Adipocyte (in vitro differentiated cells): ENCODE measurements at places on chromosomes 5 and 9.
A peak's percentile ranks its signal among the peaks of the same experiment; 100 is the strongest.

GRCh38 chr5:5046680-5047502 is 93.2 kb upstream of the ADAMTS16 start:
- no peak for DNase-seq

DNA sequence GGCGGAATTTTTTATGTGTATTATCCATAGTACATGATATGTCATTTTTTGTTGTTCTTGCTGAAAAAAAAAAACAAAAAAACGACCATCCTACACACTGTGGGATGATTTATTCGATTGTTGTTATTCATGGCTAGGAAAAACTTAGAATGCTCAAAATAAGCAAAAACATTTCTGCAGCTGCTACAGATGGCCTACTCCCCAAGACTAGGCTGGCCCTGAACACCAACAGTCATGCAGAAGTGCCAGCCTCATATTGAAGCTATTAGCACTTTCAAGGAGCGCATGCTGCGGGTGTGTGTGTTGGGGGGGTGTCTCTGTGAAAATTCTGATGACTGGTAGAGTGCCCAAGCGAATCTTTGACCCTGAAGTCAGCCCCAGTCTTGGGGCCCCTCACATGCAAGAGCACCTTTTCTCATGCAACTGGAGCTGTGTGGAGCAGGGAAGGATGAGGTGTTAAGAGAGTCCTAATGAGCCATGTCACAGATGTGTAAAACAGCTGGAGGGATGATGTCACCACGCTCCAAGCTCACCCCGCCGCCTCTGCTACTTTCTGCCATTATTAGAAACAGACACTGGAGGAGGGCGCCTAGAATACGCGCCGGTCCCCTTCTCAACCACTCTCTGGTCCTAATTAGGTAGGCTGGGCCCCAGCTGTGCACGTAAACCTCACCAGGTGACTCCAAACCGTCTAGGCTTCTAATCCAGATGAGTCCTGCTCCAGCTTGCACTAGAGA is 61.0 kb upstream of the SMIM23 start:
- no peak for DNase-seq

- no peak for DNase-seq
Observed at GRCh38 chr9:117462861-117463260, 48.0 kb upstream of the ASTN2 start.

- DNase-seq = peak; percentile 44
Observed at GRCh38 chr5:117999939-118000549, 988.3 kb downstream of the DTWD2 start.

- DNase-seq = peak; percentile 85
Observed at GRCh38 chr5:173963182-173963838, 25.7 kb upstream of the C5orf47 start.

DNA sequence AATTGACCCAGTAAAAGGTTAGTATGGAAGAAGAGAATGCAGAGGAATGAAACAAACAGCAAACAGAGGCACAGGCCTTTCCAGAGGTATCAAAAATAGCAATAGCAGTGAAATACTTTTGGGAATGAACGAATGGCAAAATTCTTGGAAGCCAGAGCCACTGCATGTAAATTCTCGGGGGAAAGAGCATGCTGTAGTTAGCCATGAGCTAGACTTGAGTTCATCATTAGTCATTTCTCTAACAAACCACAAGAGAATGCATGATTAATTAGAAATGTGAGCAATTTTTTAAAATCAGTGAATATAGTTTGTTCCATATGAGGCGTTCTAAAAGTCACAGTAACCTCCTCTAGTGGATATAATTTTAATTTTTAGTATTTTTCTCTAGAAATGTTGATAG is 170.3 kb upstream of the PRR16 start:
- DNase-seq = peak; percentile 80

GRCh38 chr5:114363837-114364236 is 2.0 kb downstream of the KCNN2 start:
- no peak for DNase-seq

DNA sequence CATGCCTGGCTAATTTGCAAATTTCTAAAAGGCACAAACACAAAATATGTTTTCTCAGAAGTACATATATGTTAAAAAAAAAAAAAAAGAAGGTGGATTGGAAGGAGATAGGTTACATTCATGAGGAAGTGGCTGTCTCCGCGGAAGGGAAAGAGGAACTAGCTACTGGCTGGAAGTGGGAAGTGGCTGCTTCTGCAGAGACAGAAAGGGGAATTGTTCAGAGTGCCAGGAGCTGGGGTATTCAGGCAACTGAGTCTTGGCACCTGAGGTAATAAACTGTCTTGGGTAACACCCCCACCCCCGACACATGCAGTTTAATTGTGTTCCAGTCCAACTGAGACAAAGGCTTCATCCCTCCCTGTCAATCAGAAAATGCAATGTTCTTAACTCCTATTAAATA is 45.6 kb downstream of the S1PR3 start:
- DNase-seq = no peak

GRCh38 chr5:180072256-180072548 is 643 bp upstream of the RNF130 start:
- DNase-seq = no peak

- DNase-seq = no peak
Observed at GRCh38 chr9:98327249-98327561, 71.8 kb upstream of the TBC1D2 start.

DNA sequence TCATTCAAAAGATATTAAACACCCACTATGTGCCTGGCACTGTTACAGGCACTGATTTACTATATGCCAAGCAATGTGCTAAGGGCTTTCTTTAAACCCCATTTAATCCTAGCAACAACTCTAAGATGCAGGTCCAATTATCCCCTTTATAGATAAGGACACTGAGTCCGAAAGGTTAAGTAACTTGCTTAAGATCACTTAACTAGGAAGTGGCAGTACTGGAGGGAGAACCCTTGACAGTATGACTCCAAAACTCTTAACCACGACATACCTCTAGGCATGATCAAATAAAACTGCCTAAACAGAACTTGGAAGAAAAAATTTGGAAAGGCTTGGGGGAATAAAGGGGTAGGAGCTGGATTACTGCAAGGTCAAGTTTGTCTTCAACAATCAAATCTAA is 1.7 kb downstream of the RAB14 start:
- no peak for DNase-seq

GRCh38 chr9:92595930-92596329 is 60.1 kb upstream of the ECM2 start:
- no peak for DNase-seq

- DNase-seq = peak; percentile 66
Observed at GRCh38 chr5:177472460-177473442, 683 bp downstream of the DBN1 start.

DNA sequence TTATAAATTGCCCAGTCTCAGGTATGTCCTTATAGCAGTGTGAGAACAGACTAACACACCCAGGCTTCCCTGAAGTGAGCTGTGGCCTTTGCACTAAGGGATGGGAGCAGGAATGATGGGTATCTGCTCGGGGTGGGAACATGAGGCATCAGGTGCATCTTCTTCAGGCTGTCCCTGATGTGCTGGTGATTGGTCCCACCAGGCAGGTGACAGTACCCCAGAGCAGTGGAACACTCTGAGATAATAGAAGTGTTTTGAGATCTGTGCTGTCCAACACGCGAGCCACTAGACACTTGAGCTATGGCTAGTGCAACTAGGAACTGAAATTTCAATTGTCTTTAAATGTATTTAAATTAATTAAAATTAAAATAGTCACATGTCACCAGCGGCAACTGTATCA is 12.8 kb upstream of the MED10 start:
- DNase-seq = no peak

DNA sequence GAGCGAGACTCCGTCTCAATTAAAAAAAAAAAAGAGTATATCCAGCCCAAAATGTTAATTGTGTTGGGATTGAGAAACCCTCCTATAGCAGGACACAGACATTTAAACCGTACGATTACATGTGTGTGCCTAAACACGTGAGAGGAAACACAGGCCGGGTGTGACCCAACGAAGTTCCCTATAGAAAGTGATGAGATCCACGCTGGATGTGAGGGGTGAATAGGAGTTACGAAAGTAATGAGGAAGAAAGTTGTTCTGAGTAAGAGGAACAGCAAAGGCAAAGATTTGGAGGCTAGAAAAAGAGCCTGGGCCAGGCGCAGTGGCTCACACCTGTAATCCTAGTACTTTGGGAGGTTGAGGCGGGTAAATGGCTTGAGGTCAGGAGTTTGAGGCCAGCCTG is 13.6 kb downstream of the NAIF1 start:
- DNase-seq = no peak

- DNase-seq = peak; percentile 43
Observed at GRCh38 chr5:143557061-143557818, 153.8 kb upstream of the NR3C1 start.

DNA sequence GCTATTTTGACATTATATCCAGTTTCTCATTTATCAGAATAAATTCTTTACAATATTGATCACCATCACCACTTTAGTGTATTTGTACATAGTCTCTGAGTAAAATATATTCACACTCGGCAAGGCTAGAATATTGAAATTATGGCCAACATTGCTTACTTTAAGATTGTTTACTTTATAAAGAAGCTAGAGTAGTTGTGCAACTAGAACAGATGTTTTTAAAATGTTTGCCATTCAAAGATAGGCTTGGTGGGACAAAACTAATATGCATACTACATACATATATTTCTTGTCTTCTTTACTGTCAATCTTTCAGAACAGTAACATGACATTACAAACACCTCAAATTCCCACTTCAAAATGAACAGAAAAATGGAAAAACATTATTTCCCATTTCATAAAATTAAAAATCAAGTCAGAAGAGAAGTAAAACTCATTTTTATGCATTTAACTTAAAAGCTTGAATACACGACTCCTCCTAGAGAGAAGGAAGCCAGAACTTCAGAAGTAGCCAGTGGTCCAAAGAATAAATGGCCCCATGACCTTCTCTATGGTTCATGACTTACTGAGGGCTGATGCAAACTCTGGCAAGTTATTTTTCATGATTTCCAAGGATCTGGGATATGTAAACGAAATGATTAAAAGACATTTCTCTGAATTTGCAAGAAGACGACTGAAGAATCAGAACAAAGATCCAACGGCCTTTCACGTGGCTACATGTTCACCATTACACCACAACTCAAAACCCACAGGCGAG is 14.1 kb downstream of the MTX3 start:
- peak; percentile 71 for DNase-seq

DNA sequence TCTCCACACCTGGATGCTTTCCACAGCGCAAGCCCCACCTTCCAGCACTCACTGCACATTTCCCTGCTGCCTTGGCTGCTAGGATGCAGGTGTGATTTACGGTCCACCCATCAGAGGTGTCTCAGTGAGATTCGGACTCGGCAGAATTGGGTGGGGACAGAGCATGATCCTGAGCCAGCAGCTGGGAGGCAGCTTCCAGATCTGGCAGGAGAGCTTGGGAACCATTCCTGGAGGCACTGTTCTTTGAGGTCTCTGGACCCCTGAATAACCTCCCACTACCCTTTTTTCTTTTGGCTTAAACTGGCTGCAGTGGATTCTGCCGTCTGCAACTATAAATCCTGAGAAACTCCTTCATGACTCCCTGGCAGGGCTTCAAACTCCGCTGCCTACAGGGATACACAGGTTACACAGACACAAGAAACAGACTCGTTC is 99.6 kb upstream of the PHYKPL start:
- DNase-seq = no peak

DNA sequence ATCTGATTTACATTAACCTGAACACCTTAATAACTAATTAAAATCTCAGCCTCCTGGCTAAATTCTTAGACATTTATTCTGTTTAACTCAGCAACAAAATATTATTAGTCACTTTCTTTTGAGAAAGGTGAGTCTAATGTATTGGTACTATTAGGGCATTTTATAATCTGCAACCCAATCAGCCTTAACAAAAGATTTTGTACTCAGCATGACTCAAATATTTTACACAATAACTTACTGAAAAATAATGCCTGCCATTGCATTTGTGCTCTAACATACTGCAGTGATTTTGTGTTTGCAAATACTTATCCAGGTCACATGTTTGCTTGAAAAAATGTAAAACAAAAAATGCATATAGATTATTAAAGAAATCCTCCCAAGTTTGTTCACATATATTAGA is 1129.9 kb downstream of the TAF11L14 start:
- DNase-seq = no peak

GRCh38 chr5:53256746-53257145 is 147.2 kb upstream of the MOCS2 start:
- DNase-seq = peak; percentile 23
